ENCODE measurements at places on chromosomes 2 and 18. TPM values are rescaled to one million over a fixed set of nuclear protein-coding genes. Genes with fewer than 3 reads are reported as not detected.

- no peaks in the 10 kb centered on the region for H3K36me3 ChIP-seq
- H3K27me3 ChIP-seq = no peaks in the 10 kb centered on the region
- no peak overlapping the region for H3K4me3 ChIP-seq
Observed at GRCh38 chr2:136257893-136258292, 139.9 kb upstream of the CXCR4 start.

- H3K4me3 ChIP-seq = no peak overlapping the region
- H3K36me3 ChIP-seq = no peaks in the 10 kb centered on the region
- H3K4me1 ChIP-seq = no peaks in the 10 kb centered on the region
- H3K27ac ChIP-seq = no peak overlapping the region
- H3K27me3 ChIP-seq = no peaks in the 10 kb centered on the region
Observed at GRCh38 chr2:203891474-203891873, 23.9 kb downstream of the CTLA4 start.

Gene UGT1A5
- not detected for total RNA-seq

Gene MARCO
- not detected for total RNA-seq

Gene IGFBP5
- total RNA-seq = 2.5 TPM

Gene XIRP2
- total RNA-seq = 0.11 TPM

DNA sequence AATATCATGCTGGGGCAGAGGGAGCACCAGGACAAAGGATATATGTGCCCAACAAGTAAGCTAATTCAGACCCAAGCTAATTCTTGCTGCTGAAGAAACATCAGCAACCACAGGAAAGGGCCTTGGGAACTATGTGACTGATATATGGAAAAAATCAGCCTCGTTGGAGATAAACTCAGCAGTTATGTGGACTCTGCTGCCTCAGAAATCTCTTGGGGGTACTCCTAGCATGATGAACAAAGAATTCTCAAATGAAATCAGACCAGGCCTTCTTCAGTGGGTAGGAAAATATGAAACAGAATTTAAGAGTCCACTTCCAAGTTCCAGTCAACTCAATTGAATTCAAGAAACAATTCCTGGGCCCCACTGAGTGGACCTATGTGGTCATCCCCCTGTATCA is 367.9 kb downstream of the TNS1 start:
- H3K27ac ChIP-seq = no peak overlapping the region
- H3K27me3 ChIP-seq = no peaks in the 10 kb centered on the region
- no peak for DNase-seq
- H3K36me3 ChIP-seq = no peaks in the 10 kb centered on the region
- no peaks in the 10 kb centered on the region for H3K4me1 ChIP-seq

Measured in H1 (cell line).